ENCODE measurements at places on chromosomes 4 and X.

DNA sequence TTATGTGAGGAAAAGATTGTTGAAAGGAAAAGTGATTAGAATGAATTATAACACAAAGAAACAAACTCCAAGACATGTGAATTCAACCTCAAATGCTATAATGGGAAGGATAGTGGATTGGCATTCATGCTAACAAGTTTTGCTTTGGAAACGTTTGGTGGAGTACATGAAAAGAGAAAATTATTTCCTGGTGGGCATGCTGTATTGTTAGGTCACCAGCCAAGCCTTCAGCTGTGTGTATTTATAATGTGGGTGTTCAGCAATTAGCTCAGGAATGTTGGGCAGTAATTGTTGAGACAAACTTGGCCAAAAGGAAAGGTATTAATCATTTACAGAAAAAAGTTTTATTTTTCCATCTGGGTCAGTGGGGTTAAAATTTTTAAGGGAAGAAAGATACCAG lies 198.9 kb upstream of the ARSJ start:
- no peak for DNase-seq

- no peak for DNase-seq
These were observed 14.1 kb downstream of the GABRA4 start for GRCh38 chr4:46979283-46979682.

DNA sequence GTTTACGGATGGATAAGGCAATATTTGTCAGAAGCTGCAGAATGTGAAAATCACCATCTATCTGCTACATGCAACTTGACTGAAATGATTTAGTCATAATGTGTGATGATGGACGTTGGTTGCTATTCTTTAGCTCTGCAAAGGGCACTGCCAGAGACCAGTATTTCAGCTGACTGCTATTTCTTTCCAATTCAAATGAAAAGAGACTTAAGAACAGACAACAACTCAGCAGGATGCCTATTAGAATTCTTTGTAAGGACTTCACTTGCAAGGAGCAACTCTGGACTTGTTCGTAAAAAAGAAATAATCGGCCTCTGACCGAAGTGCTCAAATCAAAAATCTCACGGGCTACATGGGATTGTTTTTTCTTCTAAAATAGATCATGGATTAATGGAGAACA lies 262.7 kb downstream of the DHX15 start:
- no peak for DNase-seq

- DNase-seq = no peak
These were observed 167.2 kb upstream of the SLIT2 start for GRCh38 chr4:20084488-20084887.

GRCh38 chr4:179007755-179008154 lies 1565.5 kb upstream of the AGA start:
- DNase-seq = no peak

- no peak for DNase-seq
These were observed 225.9 kb downstream of the RAPGEF2 start for GRCh38 chr4:159328766-159329165.

- DNase-seq = no peak
These were observed 9.9 kb downstream of the FGG start for GRCh38 chr4:154602404-154603020.

DNA sequence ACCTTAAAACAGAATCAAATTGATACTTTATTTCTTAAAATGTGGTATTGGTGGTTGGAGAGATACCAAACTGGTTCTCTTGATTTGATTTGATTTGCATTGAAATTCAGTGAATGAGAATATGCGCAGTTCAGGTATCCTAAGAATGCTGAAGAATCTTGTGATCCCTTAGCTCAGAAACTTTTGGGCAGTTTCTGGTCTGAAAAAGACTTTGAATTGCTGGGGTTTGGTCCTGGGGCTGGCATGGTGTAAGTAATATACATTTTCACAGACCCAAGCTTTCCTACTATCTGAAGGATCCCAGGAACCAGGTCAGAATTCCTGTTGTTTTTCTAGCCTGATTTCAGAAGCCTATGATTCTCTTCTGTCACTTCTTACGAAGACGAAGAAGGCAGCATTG lies 6.6 kb downstream of the RAB33B start:
- DNase-seq = no peak

DNA sequence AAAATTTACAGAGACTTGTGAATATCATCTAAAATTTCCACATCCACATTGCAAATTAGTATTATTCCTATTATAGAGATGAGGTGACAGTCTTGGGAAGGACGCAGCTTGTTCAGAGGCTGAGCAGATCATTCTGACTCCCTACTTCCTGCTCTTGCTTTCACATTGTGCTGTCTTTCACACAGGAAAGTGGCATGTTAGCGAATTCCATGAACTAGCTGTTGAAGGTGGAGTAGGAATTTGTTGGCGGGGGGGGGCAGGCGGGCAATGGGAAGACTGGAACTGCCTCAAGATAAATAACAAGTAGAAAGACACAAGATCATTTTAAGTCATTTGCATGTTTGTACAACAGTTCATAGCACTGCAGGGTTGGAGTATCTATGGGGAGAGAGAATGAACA lies 2.3 kb downstream of the PF4V1 start:
- no peak for DNase-seq

DNA sequence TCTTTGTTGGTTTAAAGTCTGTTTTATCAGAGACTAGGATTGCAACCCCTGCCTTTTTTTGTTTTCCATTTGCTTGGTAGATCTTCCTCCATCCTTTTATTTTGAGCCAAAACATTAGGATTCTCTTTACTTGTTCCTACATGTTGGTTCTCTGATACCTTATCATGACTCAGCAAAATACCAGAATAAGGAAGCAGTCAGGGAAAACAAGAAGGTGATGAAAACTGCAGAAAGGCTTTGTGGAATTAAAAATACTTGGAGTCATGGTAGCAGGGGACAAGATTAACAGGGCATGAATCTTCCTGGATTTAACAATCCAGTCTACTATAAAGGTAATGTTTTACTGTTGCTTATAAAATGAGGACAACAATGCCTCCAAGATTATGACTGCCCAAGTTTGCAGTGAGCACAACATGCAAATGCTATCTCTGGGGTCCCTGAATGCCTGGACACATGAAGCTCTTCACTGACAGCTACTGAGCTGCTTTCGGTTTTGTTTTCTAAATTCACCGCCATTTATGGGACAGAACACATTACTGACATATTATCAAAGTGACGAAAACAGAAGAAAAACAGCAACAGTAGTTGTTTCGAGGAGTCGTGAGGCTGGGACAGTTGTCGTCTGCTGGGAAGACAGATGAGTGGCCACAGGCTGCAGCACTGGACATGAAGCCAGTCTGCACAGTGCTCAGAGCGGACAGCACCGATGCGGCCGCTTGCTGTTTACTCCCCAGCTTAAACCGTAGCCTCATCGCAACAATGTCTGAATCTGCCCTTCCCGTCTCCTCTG lies 174.5 kb upstream of the DKK2 start:
- no peak for DNase-seq

GRCh38 chr4:91754716-91755115 lies 549.0 kb upstream of the GRID2 start:
- no peak for DNase-seq

DNA sequence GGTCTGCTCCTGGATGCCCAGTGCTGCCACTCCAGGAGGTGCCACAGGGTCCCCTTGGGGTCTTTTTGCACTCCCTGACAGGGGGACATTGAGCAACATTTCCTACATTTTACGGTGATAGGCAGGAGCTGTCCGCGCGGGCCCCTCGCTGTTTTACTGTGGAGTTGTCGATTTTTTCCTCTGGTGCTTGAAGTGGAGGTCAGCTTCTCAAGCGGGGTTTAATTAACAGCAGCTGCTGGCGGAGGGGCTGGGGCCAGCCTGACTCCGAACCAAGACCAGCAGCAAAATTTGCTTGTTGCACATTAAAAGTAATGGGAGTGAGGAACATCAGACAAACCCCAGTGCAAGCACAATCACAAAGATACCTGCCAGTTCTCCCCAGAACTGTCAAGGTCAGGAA lies 13.2 kb upstream of the SH3TC1 start:
- no peak for DNase-seq

GRCh38 chrX:3440981-3441380 lies 94.5 kb upstream of the MXRA5 start:
- DNase-seq = no peak

DNA sequence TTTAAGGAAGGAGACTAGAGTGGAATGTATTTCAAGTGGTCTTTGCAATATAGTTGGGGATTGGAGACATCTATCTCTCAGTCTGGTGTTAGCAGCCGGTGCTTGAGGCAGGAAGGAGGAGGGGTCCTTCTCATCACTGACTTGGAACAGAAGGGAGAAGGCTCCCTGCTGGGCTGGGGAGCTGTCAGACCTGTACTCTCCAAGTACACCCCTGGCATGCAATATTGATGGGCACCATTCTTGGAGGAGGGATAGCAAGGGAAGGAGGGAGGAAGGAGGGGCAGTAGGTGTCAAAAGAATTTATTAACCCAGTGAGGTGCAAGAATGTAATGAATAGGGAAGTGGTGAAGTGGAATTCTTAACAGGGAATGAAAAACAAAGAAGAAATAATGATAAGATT lies 338.8 kb downstream of the UNC5C start:
- no peak for DNase-seq

DNA sequence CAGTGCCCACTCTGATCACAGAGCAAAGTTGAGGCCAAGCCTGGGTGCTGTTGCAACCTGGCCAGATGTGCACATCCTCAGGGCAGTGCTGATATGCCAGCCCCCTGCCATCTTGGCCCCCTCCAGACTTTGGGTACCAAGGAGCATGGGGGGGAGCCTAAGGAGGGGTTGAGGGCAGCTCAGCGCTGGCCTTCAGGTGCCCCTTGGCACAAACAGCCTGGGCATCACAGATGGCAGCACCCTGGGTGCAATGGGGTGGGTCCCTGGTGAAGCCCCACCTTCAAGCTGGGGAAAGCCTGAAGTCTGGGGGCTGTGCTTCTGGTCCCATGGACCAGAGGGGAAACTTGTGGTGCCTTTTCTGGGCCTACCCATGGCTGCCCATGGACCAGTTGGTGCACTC lies 163.0 kb downstream of the FAM47A start:
- no peak for DNase-seq

- no peak for DNase-seq
These were observed 20.1 kb downstream of the GPR143 start for GRCh38 chrX:9745417-9746115.

- DNase-seq = no peak
These were observed 24.1 kb downstream of the ANK2 start for GRCh38 chr4:113073451-113074005.

DNA sequence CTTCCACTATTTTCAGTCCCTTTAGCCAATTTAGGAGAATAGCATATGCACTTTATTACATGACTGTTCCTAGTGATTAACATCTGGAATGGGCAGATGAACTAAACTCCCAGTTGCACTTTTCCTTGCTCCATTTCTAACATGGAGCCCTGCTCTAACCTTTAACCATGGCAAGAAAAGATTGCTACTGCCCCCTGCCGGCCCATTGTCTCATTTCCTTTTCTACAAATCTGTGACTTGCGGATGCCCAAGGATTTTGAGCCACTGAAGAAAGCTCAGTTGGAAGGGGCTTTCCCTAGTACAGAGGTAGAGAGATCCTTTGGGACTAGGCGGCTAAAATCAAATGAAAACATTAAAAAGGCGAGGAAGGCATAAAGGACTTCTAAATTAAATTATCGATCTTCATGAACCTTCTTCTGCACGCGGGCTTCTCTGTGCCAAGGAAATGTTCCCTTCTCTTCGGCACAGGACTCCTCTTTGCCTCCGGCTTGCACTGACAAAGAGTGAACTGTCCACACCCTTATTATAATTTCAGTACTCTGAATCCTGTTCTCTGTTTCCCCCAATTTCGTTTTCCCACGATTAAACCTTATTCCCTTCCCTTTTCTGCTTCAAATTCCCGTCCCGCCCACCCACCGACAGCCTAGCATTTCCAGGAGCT lies 577 bp upstream of the GLRA2 start:
- peak; percentile 2 for DNase-seq

GRCh38 chr4:35933901-35934300 lies 310.4 kb downstream of the ARAP2 start:
- DNase-seq = no peak

DNA sequence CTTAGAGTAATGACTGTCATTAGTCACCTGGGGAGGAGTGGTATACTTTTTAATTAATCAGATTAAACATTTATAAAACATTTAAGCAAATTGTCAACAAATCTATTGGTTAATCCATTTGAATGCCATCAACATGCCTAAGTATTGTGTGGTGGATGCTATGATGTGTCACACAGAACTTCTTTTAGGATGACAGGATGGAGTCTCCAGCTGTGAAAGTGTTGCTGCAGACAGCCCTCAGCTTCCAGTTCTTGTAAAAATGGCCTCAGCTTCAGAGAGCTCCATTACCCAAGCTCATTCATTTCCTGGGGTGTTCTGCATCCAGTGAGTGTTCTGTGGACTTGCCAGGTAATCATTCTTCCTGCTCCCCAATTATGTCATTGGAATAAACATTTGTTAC lies 74.3 kb upstream of the CLNK start:
- no peak for DNase-seq

- no peak for DNase-seq
These were observed 15.7 kb downstream of the AASDH start for GRCh38 chr4:56371426-56372220.

- DNase-seq = peak; percentile 21
These were observed at the start of gene NAA10 for GRCh38 chrX:153934762-153935325. Gene NAA10 (minus strand): TSS chrX:153935037. CDS start chrX:153934904, 133 bp downstream.

DNA sequence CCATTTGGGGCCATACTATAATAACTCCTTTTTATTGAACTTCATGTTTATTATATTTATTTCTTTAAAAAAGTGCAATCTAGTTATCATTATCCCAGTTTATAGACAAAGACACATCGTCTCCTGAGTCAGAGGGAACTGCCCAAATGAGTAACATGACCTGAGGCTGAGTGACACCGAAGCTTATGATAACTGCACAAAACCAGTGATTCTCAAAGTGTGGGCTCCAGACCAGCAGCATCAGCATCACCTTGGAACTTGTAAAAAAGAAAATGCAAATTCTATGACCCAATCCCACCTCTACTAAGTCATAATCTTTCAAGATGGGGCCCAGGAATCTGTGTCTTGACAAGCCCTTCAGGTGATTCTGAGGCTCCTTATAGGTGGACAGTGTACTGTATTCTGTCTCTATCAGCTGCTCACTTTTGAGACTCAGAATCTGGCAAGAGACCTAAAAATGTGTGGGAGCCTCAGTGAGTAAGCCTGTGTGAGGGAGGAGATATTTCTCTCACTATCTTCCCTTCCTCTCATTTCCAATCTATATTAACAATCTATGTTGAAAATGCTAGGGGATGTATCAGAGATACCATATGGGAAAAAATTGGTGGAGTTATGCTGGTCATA lies 147.0 kb downstream of the PACRGL start:
- no peak for DNase-seq

GRCh38 chr4:158079661-158080060 lies 93.2 kb downstream of the GASK1B start:
- no peak for DNase-seq

GRCh38 chr4:52957835-52958631 lies 95.9 kb downstream of the RASL11B start:
- DNase-seq = no peak

DNA sequence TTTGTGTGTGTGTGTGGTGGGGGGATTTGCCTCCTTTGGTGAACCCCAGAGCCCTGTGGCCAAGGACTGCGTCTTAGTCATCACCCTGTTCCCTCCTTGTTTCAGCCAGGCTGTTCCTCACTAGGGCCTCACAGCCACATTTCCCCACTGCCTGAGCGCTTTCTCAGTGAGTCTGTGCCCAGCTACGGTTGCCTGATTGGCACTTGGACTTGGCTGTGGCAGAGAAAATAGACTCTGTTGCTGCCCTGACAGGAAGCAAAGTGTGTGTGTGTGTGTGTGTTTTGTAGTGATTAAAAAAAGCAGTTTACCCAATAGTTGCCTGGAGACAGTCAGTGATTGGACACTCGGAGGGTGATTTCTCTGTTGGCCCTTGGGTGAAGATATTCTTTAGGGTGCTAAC lies 113.0 kb downstream of the UCHL1 start:
- DNase-seq = no peak
